Hindlimb muscle (tissue), 1 donor: ENCODE measurements at places on chromosomes 2 and 18.

GRCh38 chr2:109031476-109032228 lies 42.6 kb upstream of the EDAR start:
- peak; percentile 25 for DNase-seq

GRCh38 chr2:20623241-20623640 lies 27.7 kb downstream of the HS1BP3 start:
- DNase-seq: no peak

DNA sequence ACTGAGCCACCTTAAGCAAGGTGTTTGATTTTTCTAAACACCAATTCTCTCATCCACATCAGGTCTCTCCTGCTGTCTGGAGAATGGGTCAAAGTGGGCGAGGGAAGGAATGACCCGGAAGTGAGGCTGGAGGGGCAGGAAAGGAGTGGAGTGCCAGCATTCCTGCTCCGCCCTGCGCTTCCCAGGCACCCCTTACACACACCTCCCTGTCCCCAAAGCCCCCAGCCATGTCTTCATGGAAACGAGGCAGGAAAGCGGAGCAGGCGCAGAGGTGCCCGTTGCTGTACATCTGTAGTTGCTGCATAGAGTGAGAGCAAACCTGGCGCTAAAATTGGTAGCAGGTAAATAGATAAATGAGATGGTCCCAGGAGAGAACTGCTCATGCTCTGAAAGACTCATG lies 27.2 kb upstream of the NT5DC4 start:
- DNase-seq: no peak

DNA sequence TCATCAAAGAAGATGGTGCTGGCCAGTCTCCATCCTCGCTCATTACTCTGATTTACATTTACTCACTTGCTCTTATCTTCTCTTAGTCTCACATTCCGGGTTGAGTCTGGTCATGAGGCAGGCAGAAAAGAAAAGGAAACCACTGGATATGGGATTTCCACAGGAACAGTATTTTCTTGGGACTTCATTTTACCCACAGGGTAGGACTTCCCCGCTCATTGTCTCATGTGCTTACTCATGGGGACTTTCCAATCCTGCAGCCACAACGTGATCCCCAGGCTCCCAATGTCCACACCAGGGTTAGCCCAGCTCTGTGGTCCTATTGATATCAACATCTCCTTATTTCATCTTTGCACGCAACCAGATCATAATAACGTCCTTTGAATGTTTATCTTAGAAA lies 373.8 kb downstream of the TMEM182 start:
- no peak for DNase-seq

GRCh38 chr2:239607517-239608191 lies 206.8 kb upstream of the HDAC4 start:
- no peak for DNase-seq

GRCh38 chr2:199738727-199739412 lies 112.1 kb downstream of the FTCDNL1 start:
- no peak for DNase-seq

DNA sequence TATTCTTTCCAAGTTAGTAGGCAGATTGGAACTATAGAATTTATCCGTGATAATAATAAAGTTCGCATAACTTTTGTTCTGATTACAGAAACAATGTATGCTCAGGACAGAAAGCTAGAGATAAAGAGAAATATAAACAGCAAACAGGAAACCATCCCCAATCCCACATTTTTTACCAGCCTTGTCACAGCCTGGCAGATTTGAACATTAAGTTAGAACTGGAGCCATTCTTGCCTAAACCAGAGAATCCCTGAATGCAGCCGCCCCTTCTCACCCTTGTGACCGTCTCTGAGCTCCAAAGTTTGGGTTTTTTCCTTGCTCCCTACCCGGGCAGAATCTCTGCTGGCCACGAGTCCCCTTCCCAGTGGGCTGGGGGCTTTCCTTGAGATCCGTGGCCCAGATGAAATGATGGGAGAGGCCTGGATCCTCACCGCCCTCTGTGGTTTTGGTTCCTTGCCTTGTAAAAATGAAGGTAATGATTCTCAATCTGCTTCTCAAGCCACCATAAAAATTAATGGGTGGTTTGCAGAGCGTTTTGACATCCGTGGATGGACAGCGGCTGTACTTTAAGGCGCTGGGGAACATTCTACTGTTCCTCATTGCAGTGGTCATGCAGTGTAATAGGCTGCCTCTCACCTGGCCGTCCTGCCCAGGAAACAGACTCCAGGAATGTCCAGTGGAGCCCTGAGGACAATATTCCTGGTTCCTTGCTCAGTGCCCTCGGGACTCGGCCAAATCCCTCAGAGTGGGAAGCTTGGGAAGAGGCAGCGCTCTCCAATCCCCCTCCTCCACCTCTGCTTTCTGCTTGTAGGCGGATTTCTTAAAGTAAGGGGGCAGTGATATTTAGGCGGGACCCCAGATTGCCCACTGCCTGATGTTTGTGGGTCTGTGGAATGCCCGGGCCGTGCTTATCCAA lies 1.6 kb downstream of the SH3BP4 start:
- no peak for DNase-seq

DNA sequence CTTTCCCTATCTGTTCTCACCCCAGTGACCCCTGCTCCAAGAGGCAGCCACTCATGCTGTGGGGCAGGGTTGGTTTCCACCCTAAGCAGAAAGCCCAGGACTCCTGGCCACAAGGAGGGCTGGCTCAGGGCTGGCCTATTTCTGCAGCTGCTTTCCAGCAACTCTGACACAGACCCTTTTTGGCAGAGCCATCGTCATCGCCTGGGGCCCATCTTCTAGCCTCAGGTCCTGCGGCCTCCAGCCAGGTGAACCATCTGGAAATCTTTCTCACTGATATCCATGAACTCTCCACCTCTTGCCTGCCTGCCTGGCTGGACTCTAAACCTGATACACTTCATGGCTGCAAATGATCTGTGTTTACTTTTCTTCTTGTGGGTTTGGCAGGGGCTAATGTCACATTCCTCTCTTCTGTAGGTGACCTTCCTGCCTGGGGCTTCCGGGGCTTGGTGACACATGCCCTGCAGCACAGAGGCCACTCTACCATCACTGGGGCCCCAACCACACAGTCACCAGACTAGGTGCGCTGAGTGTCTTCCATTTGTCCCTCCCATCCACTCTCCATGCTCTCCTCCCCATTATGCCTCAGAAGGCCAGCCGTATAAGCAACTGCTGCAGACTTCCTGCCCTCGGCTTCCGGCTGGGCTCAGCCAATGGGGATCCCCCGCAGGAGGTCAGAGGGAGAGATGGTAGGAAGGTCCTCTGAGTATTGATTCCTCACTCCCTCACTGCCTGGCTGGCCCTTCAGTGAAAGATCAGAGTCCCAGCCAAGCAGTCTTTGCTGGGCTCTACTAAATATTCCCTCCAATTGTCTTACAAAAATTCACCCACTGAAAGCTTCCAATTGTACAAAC lies 9.7 kb upstream of the COPS8 start:
- no peak for DNase-seq

DNA sequence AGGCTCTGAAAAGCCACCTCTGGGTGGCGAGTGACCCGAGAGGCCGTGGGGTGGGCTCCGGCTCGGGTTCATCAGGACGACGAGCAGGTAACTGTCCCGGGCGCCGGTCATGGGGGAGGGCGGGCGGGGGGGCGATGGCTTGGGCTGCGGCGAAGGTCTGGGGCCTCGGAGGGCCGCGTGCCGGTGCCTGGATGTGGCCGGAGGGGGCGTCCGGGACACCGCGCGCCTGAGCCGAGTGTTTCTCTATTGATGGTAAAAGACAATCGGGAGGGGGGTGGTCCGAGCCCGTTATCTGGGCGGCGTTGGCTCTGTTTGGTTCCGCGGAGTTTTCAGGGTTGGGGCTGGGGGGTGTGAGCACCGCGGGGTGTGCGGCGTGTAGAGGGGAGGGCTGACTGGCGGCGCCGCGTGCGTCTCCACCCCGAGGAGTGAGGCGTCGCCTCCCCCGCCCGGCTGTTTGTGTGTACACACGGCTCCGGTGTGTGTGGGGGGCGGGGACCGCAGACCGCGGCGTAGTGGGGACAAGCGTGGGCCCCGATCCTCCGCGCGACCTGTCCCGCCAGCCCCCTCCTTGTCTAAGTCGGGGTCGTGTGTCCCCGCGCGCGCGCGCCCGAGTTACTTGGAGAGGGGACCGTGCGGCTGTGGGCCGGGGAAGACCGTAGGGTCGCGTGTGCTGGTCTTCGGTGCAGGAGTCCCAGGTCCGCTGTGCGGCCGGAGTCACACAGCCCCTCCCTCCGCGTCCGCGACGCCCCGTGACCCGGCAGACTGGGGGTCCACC lies 1.6 kb downstream of the CTIF start:
- DNase-seq: peak; percentile 59

DNA sequence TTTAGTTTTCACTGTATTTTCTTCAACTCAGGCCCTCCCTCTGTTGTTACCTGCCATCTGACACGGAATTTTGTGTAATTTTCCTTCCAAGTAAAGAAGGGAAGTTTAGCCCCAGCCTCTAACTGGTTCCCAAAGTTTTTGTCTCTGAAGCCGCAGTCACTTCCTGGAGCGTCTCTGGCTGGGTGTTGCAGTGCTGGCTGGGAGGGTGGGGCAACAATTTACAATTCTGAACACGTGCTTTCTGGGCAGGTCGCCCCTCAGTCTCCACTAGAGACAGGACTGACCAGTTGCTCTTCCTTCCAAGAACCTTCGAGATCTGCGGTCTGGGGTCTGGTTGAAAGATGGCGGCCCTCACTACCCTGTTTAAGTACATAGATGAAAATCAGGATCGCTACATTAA lies 3.5 kb downstream of the CNDP2 start:
- no peak for DNase-seq

GRCh38 chr2:157302492-157303099 lies 23.0 kb downstream of the ERMN start:
- peak; percentile 58 for DNase-seq

DNA sequence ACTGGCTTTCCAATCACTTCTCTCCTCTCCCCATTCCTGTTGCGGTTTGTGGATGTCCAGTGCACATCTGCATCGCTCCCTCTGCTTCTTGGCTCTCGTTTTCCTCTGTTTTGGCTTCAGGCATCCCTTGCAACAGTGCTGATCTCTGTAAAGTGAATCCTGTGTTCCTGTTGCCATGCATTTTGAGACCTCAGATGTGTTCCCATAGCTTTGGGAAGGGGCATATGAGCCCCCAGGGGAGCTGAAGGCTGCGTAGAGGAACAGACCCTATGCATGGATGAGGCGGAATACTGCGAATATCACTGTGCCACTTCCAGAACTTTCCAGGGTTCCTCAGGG lies 168.4 kb upstream of the HAAO start:
- DNase-seq: peak; percentile 74

- peak; percentile 20 for DNase-seq
Observed at GRCh38 chr2:150351922-150352321, 135.5 kb downstream of the RND3 start.

GRCh38 chr2:30078521-30078920 lies 68.3 kb upstream of the YPEL5 start:
- DNase-seq: no peak

DNA sequence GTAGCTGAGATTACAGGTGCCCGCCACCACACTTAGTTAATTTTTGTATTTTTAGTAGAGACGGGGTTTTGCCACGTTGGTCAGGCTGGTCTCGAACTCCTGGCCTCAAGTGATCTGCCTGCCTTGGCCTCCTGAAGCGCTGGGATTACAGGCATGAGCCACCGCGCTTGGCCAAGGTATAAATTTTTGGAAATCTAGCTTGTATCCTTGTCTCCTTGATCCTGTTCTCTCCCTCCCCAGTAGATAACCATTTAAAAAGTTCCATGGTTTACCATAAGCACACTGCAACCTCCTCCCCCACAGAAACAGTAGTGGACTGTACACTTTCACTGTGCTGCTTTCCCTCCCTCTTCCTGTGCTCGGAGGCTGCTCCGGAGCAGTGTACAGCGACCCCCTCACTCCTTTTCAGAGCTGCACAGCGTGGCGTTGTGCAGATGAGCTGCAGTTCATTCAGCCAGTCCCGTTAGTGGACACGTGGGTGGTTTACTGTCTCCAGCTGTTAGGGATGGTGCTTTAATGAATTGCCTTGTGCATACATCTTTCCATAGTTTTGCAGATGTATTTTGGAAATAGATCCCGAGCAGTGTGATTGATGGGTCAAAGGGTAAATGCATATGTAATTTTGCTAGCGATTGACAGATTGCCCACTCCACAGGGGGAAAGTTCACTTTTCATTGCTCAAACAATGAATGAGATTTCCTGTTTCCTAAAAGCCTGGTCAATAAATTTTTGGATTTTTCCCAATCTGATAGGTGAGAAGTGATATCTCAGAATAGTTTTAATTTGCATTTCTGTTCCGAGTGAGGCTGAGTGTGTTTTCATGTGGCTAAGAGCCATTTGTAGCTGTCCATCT lies 14.8 kb downstream of the ASB1 start:
- no peak for DNase-seq

DNA sequence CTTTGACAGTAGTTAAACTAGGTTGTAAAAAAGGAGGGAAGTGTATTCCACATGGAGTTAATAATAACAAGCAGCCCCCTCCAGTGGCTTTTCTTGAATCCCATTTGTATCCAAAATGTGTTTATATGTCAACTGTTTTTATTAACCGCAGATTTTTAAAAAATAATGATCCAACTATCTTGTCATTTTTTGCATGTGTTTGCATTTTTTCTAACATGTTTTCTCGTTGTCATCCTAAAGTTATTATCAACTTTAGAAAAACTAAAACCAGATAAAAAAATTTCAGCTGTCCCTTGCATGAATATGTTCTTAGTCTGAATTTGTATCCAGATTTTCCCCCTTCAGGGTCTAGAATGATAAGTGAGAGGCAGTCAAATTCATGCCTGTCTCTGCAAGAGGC lies 1063.3 kb downstream of the BCL11A start:
- no peak for DNase-seq

- DNase-seq: no peak
Observed at GRCh38 chr18:7334973-7335568, 104.2 kb downstream of the LRRC30 start.

DNA sequence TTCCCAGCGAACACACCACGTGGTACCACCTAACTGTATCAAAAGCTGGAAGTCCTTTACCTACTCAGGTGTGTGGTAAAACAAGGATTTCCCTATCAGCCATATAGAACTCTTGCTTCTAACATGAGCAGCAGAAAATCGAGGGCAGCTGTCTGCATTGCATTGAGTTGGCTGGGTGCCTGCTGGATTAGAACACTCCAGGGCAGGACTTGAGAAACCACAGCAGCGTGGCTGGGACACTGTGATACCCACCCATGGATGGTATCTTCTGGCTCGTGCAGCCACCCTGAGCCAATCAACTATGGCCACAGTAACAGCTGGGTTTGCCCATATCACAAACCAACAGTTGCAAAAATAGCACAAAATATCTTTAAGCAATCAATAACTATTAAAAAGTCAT lies 188.3 kb downstream of the FBXO15 start:
- DNase-seq: no peak

DNA sequence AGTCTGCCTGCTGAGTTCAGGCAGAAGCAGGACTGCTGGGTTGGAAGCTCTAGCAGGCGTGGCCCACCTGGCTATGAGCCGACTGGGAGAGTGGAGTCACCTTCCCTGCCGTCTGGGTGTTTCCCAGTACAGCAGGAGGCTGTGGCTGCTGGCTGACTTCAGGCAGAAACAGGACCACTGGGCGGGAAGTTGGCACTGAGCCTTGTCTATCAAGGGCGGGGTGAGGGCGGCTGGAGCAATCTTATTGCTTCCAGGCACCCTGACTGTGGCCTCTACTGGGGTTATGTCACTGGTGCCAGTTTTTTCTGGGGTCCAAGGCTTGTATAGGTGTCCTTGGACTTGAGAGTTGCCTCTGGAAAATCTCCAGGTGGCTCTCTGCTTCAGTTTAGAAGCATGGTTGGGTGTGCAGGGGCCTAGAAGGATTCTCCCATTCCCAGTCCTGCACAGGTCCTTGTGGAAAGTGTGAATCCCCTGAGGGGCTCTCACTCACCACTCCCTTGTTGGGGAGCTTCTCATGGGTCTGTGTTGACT lies 30.5 kb downstream of the LTBP1 start:
- no peak for DNase-seq
